ENCODE measurements at places on chromosomes 3 and 15. TPM values are rescaled to one million over a fixed set of nuclear protein-coding genes. Genes with fewer than 3 reads are reported as not detected.
A peak's percentile ranks its signal among the peaks of the same experiment; 100 is the strongest.

GRCh38 chr3:69439643-69440270 lies 53.9 kb upstream of the FRMD4B start:
- H3K27me3 ChIP-seq, result no peaks in the 10 kb centered on the region
- DNase-seq, result no peak
- H3K27ac ChIP-seq, result no peak overlapping the region
- H3K36me3 ChIP-seq, result no peaks in the 10 kb centered on the region

DNA sequence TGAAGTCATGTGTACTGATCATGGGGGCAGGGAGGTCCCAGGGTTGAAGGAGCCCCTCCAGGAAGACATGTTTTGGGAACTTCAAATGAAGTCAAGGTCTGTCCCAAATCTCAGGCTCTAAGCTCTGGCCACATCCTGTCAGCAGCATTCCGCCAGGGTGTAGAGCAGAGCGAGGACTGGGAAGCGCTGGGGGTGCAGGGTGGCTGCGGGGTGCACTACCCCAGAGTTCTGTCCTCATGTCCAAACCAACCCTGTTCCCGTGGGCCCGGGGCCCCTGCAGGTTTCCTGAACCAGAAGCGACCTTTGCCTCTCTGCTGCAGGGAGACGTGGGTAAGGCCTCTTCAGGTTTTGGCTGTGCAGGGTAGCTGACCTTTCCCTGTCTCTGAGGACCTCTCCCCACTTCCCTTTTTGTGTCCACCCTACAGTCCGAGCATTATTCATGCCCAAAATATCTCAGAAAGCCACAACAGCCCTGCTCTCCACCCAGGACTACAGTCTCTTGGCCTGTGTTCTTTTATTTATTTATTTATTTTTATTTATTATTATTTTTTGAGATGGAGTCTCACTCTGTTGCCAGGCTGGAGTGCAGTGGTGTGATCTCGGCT lies 26.6 kb upstream of the FLNB start:
- no peaks in the 10 kb centered on the region for H3K36me3 ChIP-seq
- H3K4me3 ChIP-seq, result no peak overlapping the region
- H3K27ac ChIP-seq, result no peak overlapping the region
- H3K4me1 ChIP-seq, result no peaks in the 10 kb centered on the region

DNA sequence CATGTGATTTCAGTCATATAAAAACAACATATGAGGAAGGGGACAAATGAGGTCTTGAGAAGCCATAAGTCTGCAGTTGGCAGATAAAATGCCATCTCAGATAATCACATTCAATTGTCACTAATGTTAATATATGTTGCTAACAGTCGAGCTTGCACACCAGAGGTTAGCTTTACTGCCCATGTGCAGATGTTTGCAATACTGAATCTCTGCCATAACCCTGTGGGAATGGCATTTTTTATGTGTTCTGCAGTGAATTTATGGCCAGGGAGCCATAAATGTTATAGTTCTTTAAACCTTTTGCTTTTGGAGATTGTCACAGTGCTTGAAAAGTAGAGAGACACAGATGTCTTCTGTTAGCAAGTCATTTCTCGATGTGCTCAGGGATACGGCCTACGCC lies 141.5 kb downstream of the RORA start:
- DNase-seq, result no peak
- H3K4me1 ChIP-seq, result peaks cover 10% of the 10 kb centered on the region
- H3K36me3 ChIP-seq, result no peaks in the 10 kb centered on the region
- H3K27me3 ChIP-seq, result no peaks in the 10 kb centered on the region
- no peak overlapping the region for H3K27ac ChIP-seq
- H3K4me3 ChIP-seq, result no peak overlapping the region

DNA sequence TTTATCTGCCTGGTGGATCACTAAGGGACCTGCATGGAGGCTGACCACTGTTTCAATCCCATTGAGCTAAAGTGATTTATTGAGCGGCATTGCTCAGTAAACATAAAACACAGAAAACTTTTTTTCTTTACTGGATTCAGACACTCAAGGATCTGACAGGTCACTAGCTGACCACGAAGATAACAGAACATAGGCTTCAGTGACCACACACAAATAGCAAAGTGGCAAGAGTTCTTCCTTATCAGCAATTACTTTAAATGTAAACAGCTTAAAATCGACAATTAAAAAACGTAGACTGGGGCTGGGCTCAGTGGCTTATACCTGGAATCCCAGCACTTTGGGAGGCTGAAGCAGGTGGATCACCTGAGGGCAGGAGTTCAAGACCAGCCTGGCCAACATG lies 48.7 kb downstream of the STAG1 start:
- H3K4me3 ChIP-seq, result no peak overlapping the region
- 0 out of 2 replicates have a peak, but pooled peaks cover 2% of the 10 kb centered on the region for H3K4me1 ChIP-seq
- H3K36me3 ChIP-seq, result no peaks in the 10 kb centered on the region
- H3K27me3 ChIP-seq, result no peaks in the 10 kb centered on the region

DNA sequence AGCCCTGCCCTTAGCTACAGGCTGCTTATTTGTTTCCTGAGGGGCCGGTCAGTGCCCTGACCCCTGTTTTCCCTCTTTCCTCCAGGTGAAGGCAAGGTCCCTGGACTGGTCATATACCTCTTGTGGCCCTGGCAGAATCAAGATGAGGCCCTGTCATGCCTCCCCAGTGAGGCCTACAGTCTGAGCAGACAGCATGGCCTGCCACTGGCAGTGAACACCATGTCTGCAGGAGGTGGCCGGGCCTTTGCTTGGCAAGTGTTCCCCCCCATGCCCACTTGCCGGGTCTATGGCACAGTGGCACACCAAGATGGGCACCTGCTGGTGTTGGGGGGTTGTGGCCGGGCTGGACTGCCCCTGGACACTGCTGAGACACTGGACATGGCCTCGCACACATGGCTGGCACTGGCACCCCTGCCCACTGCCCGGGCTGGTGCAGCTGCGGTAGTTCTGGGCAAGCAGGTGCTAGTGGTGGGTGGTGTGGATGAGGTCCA lies 1.2 kb downstream of the KLHDC8B start:
- H3K27me3 ChIP-seq, result no peaks in the 10 kb centered on the region
- H3K4me3 ChIP-seq, result no peak overlapping the region
- peaks cover 10% of the 10 kb centered on the region for H3K4me1 ChIP-seq
- DNase-seq, result no peak
- H3K36me3 ChIP-seq, result no peaks in the 10 kb centered on the region
- no peak overlapping the region for H3K27ac ChIP-seq

DNA sequence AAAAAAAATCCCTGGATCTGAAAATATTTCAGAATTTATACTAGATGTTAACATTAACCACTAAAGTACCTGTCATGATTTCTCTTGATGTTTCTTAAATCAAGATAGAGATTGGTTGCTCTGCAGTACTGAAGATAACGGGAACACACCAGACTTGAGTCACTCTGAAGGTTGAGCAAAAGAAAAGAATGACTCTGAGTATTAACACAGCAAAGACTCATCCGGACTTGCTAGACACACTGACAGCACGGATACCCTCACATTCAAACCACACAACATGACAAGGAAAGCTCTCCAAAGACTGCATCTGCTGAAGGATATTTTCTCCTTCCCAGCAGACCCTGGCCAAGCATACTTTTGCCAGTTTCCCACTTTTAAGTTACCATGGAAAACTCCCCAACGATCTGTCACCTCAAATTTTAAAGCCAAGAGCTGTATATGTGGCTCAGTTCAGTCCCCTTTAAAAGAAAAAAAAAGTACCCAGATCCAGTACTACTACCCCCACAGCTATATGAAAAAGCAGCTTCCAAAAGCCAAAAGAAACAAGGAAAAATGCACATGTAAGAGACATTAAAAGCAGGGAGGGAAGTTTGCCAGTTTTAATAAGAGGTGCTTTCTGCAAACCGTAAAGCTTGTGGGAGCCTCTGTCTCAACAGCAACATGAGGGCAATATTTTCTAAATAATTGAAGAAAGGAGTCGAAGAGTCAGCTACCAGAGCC lies 8.3 kb downstream of the EOGT start:
- peaks cover 19% of the 10 kb centered on the region for H3K36me3 ChIP-seq
- DNase-seq, result no peak
- no peak overlapping the region for H3K4me3 ChIP-seq
- no peak overlapping the region for H3K27ac ChIP-seq
- peaks cover 4% of the 10 kb centered on the region for H3K4me1 ChIP-seq
- no peaks in the 10 kb centered on the region for H3K27me3 ChIP-seq

DNA sequence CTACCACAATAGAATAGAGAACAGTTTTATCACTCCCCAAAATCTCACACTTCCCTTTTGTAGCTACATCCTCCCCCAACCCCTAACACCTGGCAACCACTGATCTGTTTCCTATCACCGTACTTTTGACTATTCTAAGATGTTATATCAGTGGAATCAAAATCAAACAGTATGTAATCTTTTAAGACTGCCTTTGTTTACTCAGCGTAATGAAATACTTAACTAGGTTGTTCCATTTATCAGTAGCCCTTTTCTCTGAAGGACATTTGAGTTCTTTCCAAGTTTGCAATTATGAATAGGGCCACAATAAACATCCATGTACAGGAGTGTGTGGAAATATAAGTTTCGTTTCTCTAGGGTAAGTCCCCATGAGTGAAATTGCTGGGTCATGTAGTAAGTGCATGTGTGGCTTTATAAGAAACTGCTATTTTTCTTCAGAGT lies 372.3 kb downstream of the SV2B start:
- no peaks in the 10 kb centered on the region for H3K27me3 ChIP-seq
- H3K4me1 ChIP-seq, result no peaks in the 10 kb centered on the region
- no peaks in the 10 kb centered on the region for H3K36me3 ChIP-seq
- H3K27ac ChIP-seq, result no peak overlapping the region
- DNase-seq, result no peak
- H3K4me3 ChIP-seq, result no peak overlapping the region

- no peaks in the 10 kb centered on the region for H3K36me3 ChIP-seq
- peak; percentile 27 for DNase-seq
- no peak overlapping the region for H3K27ac ChIP-seq
- no peaks in the 10 kb centered on the region for H3K4me1 ChIP-seq
- no peaks in the 10 kb centered on the region for H3K27me3 ChIP-seq
Observed at GRCh38 chr15:52171386-52171785, 19.8 kb downstream of the GNB5 start.

DNA sequence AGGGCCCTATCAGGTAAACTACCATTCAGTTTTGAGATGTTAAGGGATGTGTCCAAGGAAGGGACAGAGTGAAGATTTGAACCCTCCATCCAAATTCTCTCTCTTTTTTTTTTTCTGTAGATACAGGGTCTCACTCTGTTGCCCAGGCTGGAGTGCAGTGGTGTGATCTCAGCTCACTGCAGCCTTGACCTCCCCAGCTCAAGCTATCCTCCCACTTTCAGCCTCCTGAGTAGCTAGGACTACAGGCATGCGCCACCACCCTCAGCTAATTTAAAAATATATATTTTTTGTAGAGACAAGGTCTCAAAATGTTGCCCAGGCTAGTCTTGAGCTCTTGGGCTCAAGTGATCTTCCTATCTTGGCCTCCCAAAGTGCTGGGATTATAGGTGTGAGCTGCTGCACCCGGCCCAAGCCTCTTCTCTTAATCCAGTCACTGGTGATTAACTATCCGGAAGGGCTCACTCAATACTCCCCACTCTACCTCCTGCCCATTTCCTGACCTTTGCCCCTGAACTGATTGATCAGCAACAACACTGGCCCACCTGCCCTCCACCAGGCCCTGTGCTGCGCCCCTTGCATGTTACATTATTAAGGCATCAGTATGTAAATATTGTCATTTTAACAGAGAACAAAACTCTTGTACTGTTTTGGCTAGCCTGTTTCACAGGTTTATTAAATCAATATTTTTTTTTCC lies 164.7 kb downstream of the CTNNB1 start:
- H3K4me3 ChIP-seq, result no peak overlapping the region
- no peaks in the 10 kb centered on the region for H3K27me3 ChIP-seq

GRCh38 chr3:99953596-99953995 lies 135.9 kb downstream of the CMSS1 start:
- H3K36me3 ChIP-seq, result no peaks in the 10 kb centered on the region
- H3K27ac ChIP-seq, result no peak overlapping the region
- no peak for DNase-seq
- H3K4me1 ChIP-seq, result no peaks in the 10 kb centered on the region
- H3K4me3 ChIP-seq, result no peak overlapping the region

DNA sequence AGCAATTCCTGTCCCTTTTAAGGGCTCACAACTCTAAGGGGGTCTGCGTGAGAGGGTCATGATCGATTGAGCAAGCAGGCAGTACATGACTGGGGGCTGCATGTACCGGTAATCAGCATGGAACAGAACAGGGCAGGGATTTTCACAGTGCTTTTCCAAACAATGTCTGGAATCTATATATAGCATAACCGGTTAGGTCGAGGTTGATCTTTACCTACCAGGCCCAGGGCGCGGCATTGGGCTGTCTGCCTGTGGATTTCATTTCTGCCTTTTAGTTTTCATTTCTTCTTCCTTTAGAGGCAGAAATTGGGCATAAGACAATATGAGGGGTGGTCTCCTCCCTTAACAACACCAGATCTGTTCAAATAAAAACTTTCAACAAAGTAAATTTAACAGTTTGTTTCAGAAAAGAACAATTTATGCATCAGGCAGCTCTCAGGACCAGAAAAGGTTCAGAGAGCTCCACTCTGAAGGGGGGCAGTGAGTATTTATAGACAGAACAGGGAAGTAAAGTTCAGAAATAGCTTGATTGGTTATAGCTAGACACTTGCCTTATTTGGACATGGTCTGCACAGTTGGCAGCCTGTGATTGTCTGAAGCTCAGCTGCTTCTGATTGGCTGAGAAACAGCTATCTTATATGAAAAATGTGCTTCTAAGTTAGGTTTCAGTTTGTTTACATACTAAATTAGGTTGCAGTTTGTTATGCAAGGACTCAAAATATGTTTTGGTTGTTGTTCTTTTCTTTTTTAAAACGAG lies 17.2 kb upstream of the B4GALT4 start:
- no peak for DNase-seq
- H3K36me3 ChIP-seq, result no peaks in the 10 kb centered on the region
- H3K27ac ChIP-seq, result no peak overlapping the region
- H3K4me1 ChIP-seq, result peaks cover 8% of the 10 kb centered on the region
- H3K27me3 ChIP-seq, result no peaks in the 10 kb centered on the region
- no peak overlapping the region for H3K4me3 ChIP-seq

DNA sequence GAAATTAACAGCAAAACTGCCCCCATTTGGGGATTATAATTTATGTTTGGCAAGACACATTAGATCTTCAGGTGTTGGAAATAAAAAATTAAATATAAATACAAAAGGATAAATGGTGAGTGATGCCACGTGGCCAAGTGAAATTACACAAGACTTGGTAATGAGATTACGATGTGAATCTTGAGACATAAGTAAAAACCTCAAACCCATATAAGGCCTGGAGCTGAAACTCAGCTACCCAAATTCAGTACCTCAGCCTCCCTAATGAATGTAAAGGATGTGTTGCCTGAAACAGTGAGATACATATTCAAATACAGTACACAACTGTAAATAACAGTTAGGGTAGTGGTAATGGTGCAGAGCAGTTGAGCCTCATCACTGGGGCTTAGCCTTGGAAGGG lies 1146.6 kb downstream of the OTOL1 start:
- no peaks in the 10 kb centered on the region for H3K4me1 ChIP-seq
- no peak for DNase-seq
- H3K36me3 ChIP-seq, result no peaks in the 10 kb centered on the region
- H3K27ac ChIP-seq, result no peak overlapping the region

- no peak overlapping the region for H3K27ac ChIP-seq
- peaks cover 8% of the 10 kb centered on the region for H3K4me1 ChIP-seq
- peak; percentile 100 for DNase-seq
- peak overlapping the region; percentile 55 for H3K4me3 ChIP-seq
Observed at GRCh38 chr3:14508966-14509795, 31.0 kb downstream of the GRIP2 start.

- H3K4me1 ChIP-seq, result no peaks in the 10 kb centered on the region
- H3K36me3 ChIP-seq, result peaks cover 20% of the 10 kb centered on the region
- no peaks in the 10 kb centered on the region for H3K27me3 ChIP-seq
Observed at GRCh38 chr3:58307639-58308215, 1.4 kb downstream of the HTD2 start.

ARPP19 gene
- 274 TPM for total RNA-seq

BTLA gene
- not detected for total RNA-seq

HCLS1 gene
- total RNA-seq, result 0.86 TPM

ATP13A5 gene
- total RNA-seq, result not detected

MLH1 gene
- 47.3 TPM for total RNA-seq

Measured in H1 (cell line).